Lung (tissue), 17 donors: ENCODE measurements at places on chromosomes 5 and 9. TPM values are rescaled to one million over a fixed set of nuclear protein-coding genes. Genes with fewer than 3 reads are reported as not detected.

- no peak overlapping the region for H3K27ac ChIP-seq
- H3K27me3 ChIP-seq, result no peaks in the 10 kb centered on the region
- no peaks in the 10 kb centered on the region for H3K36me3 ChIP-seq
- no peaks in the 10 kb centered on the region for H3K4me1 ChIP-seq
- no peak for DNase-seq
Measured at GRCh38 chr5:58266402-58266801, 193.5 kb downstream of the PLK2 start.

The LRRC70 gene
- polyA plus RNA-seq, result 7.4 TPM

The FIBCD1 gene
- polyA plus RNA-seq, result 4.0 TPM

The TOR1B gene
- 10.1 TPM for polyA plus RNA-seq

The PRUNE2 gene
- polyA plus RNA-seq, result 3.8 TPM
